ENCODE measurements at places on chromosomes 2 and 18.

- DNase-seq, result no peak
These were observed 18.3 kb upstream of the HNRNPLL start for GRCh38 chr2:38621018-38621417.

GRCh38 chr2:20093263-20094141, 42.1 kb upstream of the LAPTM4A start:
- DNase-seq, result no peak

DNA sequence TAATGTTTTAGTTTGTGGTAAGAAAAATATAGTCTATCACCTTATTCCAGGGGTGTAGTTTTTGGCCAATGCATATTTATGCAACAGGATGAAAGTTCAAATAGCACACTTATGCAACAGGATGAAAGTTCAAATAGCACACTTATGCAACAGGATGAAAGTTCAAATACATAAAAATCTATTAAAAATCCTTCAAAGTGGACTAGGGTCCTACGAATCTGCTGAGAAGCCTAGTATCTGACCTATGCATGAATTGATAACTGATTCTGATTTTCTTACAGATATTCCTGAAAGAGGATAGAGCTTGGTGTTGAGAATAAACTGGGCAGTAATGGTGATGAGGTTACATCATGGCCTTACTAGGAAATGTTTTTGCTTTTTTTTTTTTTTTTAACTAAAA, 2.8 kb downstream of the PECR start:
- DNase-seq, result no peak

GRCh38 chr2:217919781-217920351, 82.9 kb downstream of the TNS1 start:
- DNase-seq, result no peak

GRCh38 chr18:69328086-69328485, 72.6 kb upstream of the DOK6 start:
- no peak for DNase-seq

All from activated T-helper 1 cell treated with anti-CD3 and anti-CD28 coated beads, Interleukin-12 subunit alpha, Interleukin-12 subunit beta, Interleukin-2, Interleukin-4 antibody, amounts not matched to agents 30 ng/mL and 10 ng/mL and 1 ng/mL, durations not matched to agents 14 hours and 24 hours and 36 hours (primary cell).